ENCODE measurements at places on chromosomes 7 and 10. TPM values are rescaled to one million over a fixed set of nuclear protein-coding genes. Genes with fewer than 3 reads are reported as not detected.

The LDB3 gene
- 208 TPM for total RNA-seq

- no peaks in the 10 kb centered on the region for H3K36me3 ChIP-seq
- H3K4me3 ChIP-seq: no peak overlapping the region
- no peak overlapping the region for H3K27ac ChIP-seq
- no peak for DNase-seq
Measured at GRCh38 chr7:92934096-92934495, 97.7 kb upstream of the CDK6 start.

DNA sequence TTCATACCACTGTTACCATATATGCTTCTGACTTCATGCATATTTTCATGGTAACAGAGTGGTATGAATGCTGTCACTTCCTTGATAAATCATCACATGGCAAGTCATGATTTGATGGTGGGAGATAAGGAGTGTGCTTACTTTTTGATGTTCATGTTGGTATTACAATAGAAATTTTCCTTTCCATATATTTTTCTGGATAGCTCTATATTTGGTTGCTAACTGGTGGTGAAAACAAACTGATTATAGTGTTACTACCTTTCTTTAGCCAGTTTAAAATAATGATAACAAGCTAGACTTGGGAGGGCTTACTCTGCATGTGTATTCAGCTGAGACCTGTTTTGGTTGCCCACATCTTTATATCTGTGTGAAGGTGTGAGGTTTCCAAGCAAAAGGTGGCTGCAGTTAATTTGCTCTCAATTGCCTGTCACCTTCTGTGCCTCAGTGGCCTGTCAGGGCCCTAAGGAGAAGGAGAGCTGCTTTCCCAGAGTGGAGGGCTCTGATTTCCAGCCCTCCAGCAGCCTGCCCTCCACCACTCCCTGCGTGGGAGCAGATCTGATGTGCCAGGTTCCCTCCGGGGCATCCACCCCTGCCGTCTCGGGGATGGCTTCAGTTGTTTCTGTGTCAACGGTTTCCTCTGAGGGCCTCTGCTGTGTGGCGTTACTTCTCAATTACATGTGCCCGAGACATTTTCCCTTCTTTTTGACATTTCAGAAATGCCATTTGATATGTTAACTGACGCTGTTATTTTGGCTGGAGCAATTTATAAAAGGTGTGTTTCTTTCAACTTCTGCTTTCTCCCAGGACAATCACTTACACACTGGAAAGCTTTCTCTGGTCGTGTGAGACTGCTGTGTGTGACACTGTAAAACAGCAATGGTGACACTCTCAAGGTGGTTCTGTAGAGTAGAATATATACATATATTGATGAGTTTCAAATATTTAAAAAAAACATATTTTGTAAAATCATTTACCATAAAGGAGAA lies 107.7 kb upstream of the KLF6 start:
- no peaks in the 10 kb centered on the region for H3K36me3 ChIP-seq
- DNase-seq: no peak
- H3K27ac ChIP-seq: no peak overlapping the region
- H3K4me3 ChIP-seq: no peak overlapping the region

DNA sequence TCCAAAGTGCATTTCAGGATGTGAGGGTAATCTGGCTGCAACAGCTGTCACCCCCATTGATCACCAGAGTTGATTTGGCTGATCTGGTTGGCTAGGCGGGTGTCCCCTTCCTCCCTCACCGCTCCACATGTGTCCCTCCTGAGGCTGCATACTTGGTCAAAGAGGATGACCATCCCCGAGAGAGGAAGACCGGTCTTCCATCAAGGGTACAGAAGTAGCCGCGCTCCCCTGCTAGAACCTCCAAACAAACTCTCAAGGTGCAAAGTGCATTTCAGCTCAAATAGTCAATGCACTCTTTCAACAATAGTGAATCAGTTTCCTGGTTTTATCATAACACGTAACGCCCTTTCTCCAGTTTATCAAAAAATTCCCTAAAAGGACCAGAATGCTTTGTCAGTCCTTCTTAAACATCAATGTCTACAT lies 44.6 kb downstream of the CARD11 start:
- H3K4me1 ChIP-seq: no peaks in the 10 kb centered on the region
- no peak overlapping the region for H3K27ac ChIP-seq
- DNase-seq: no peak
- H3K36me3 ChIP-seq: no peaks in the 10 kb centered on the region
- no peak overlapping the region for H3K4me3 ChIP-seq
